Fibroblast of mammary gland (primary cell): ENCODE measurements at places on chromosomes 4 and X.
A peak's percentile ranks its signal among the peaks of the same experiment; 100 is the strongest.

- peak; percentile 63 for DNase-seq
Observed at GRCh38 chr4:1511441-1512041, 105.3 kb upstream of the NKX1-1 start.

GRCh38 chr4:148430854-148431253 lies 11.4 kb downstream of the NR3C2 start:
- no peak for DNase-seq

DNA sequence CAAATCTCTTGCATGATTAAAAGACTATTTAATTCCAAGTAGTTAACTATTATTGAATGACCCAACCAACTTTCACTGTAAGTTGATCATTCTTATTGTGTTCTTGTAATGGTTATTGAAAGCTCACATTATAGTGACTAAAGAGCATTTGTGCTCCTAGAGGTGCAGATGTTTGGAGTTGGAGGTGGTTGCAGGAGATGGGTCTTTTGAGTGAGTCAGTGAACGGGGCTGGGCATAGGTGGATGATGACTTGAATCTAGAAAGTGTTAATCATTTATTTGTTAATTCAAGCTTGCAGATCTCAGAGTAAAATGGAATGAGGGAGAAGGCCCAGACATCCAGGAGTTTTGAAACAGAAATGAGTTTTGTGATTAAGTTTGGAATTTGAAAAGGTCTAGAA lies 13.7 kb downstream of the NWD2 start:
- no peak for DNase-seq

DNA sequence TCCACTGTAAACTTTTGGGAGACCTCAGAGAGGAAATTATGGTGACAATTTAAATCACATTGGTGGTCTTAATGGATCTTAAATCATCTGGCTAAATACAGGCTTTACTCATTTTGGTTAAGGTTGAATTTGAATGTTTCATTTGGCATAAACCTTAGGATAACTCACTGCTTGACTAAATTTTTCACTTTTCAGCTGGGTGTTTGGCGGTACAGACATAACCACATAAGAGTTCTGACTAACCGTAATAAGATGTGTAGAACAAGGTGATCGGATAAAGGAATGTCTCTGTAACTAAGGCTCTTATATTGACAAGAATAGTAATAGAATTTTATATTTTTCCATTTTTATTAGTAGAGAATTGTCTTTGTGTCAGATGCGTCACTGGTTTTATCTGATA lies 281.0 kb downstream of the BMPR1B start:
- DNase-seq, result peak; percentile 12

DNA sequence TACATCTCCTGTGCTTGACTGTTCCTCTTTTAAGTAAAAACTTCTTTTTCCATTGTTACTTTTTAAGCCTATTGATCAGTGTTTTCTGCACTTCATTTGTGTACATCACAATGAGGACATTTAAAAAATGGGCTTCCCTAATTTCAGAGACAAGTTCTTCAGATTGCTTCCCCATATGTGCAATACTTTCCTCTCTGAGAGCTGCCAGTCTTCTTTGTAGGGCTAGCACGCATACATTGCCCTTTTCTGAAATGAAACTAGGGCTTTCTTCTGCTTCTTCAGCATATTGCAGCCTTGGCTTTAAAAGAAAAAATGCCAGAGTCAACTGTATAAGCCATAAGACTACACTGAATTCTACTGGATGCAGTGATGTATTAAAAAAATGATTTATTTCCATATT lies 37.8 kb downstream of the FAT4 start:
- no peak for DNase-seq

DNA sequence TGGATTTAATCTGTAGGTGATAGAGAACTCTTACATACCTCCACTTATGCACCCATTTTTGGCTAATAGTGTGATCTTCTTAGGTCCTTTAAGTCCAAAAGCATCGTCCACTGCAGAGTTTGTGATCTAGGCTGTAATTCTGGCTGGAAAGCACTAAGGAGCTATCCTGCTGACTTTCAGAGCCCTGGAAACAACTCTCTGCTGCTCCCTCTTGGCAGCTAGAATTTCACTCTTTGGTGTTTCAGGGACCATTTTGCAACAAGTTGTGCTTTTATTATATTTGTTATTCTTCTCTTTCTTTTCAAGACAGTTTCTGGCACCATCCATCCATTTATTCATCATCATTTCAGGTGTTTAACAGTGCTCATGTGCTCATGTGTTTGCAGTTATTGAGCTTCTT lies 130.0 kb downstream of the RBM46 start:
- DNase-seq, result peak; percentile 36

- DNase-seq, result no peak
Observed at GRCh38 chr4:110372485-110372884, 103.5 kb upstream of the ENPEP start.

DNA sequence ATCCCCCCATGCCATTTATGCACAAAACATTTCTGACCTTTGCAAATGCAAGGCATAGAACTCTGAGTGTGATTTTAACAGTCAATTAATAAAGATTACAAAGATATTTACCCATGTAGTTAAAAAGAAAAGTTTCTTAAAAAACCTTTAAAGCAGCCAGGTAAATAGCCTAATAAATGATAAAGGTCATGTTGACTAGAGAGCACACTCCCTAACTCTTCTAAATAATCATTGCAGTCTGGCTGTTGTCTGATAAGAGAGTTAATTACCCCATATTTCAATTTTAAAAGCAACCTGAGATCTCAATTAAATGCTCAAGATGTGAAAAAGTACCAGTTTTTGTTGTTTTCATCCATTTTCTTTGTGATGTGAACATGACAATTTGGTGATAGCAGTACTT lies 291.5 kb upstream of the SMIM31 start:
- no peak for DNase-seq

DNA sequence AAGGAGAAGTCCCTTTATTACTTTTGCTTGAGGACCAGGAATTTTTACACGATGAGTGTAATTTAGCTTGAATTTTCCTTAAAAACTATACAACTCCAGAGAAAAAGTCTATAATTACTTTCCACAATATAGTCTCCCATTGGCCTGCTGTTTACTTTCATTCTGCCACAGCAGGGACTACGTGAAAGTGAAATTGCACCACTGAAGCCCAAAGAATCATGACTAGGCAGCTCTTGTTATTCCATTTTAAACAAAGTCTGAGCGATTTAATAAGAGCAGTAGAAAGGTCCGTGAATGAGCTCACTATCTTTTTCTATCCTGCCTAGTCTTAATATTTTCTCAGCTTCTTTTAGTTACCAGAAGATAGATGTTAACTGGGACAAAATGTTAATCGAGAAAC lies 68.6 kb downstream of the ADGRG4 start:
- no peak for DNase-seq

DNA sequence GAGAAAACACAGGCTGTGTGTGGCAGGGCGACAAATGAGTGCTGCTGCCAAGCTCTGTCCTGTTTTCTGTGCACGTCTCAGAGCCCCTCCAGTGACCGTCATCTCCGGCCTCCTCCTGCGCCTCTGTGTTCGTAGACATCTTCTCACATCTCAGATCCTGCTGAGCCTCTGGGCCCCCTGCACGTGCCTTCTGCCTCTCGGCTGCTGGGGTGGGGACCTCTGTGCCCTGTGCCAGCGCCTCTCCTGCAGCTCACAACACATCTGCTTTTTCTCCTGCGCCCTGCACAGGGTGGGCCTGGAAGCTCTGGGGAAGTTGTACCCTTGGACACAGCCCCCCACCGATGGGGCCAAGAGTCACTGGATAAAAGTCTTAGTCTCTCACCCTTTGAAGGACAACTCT lies 2.4 kb upstream of the CTAG2 start:
- no peak for DNase-seq

DNA sequence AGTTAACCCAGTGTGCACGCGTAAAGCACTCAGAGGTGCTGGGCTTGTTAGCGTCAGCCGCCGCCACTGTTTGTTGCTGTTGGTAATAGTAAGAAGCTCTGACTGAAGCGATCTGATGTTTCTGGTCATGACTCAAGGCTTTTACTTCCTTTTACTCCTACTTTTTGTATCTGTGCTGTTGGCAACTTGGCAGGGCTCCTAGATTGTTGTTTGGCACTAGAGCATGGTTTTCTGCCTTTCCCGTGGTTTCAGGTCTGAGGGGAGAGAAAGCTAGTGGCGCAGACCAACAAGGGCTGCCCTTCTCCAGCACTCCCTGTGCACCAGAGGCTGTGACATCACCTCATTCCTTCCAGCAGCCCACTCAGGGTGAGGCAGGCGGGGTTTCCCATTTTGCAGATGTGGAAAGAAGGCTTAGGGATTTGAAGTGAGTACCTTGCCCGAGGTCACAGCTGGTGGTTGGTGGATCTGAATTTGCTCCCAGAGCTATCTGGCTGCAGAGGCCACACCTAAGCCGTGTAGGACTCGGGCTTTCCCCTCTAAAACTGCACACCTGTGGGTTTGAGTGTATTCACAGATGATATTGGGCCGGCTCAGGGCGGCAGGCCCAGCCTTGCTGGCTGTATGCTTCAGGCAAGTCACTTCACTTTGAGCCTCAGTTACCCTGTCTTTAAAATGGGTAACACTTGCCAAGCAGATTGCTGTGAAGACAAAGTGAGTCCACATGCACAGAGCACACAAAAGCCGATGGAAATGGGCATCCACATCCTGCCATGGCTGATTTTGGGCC lies 51.2 kb upstream of the TADA2B start:
- DNase-seq, result peak; percentile 94

- no peak for DNase-seq
Observed at GRCh38 chrX:50470103-50471031, at the start of gene DGKK. DGKK (minus strand) TSS chrX:50470825; CDS start chrX:50470678, 147 bp downstream.

DNA sequence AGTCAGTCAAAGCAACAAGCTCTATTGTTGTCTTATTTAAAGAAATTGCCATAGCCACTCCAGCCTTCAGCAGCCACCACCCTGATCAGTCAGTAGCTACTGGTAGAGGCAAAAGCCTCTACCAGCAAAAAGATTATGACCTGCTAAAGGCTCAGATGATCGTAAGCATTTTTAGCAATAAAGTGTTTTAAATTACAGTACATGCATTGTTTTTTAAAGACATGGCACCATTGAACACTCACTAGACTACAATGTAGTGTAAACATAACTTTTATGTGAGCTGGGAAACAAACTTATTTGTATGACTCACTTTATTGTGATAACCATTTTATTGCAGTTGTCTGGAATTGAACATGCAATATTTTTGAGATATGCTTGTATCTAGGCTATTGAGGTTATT lies 32.3 kb upstream of the DYNLT3 start:
- DNase-seq, result no peak

GRCh38 chr4:26272654-26273615 lies 47.9 kb upstream of the RBPJ start:
- no peak for DNase-seq

GRCh38 chr4:13541720-13542576 lies 2.4 kb downstream of the NKX3-2 start:
- no peak for DNase-seq

- peak; percentile 76 for DNase-seq
Observed at GRCh38 chr4:13642170-13642950, 14.8 kb upstream of the BOD1L1 start.

- DNase-seq, result no peak
Observed at GRCh38 chr4:33543941-33544450, 2700.3 kb downstream of the ARAP2 start.

- DNase-seq, result no peak
Observed at GRCh38 chrX:95974890-95975289, 709.8 kb upstream of the DIAPH2 start.

- DNase-seq, result no peak
Observed at GRCh38 chrX:79089896-79090584, 54.4 kb upstream of the GPR174 start.

DNA sequence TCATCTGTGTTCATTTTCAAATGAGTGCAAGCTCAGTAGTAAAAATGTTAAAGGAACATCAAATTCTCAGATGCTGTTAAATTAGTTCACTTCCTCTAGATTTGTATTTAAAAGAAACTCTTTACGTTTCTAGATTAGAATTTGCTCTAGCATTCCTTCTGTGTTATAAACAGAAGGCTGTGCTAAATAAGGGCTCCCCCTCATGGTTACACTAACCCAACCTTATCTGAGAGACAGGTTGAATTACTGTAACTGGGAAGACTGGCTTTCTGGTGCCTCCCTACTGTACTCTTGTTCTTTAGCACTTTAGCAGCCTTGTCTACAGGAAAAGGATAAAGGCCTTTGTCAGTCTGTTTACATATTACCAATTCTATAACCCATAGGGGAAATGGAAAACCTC lies 56.8 kb downstream of the RXFP1 start:
- peak; percentile 48 for DNase-seq

GRCh38 chr4:149264093-149264733 lies 551.4 kb downstream of the IQCM start:
- DNase-seq, result peak; percentile 66

- DNase-seq, result no peak
Observed at GRCh38 chrX:154515090-154515965, 704 bp downstream of the FAM3A start.

DNA sequence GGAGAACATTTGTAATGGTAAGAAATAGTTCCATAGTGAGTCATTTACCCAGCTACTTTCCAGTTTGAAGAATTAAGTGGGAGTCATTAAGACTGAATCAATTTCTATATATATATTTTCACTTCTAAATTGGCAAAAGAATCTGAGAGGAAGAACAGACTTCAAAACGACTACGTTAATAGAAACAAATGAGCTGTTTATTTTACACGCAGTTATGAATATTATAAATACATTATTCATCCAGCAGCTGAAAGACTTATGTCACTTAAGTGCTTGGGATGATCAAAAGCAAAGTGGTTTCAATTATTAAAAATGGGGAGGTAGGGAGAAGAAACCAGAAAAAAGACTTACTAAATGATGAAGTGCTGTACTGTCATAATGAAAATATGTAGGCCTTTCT lies 260.5 kb upstream of the DDX53 start:
- peak; percentile 14 for DNase-seq

DNA sequence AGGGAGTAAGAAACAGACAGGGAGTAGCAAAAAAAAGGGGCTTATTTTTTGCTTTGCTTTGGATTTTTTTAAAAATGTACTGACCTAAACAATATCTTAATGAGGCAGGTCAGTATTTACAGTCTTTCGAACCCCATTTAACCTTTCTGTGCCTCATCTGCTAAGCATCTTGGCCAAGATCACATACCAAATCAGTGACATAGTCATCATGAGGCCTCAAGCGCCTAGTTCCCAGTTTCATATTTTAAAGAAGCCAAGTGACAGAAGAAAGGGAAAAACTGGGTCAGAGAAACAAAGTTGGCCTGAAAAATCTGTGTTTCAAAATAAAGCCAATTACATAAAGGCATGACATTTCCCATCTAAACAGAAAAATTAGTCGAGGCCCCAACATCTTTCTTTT lies 94.6 kb upstream of the WDR44 start:
- DNase-seq, result peak; percentile 67

DNA sequence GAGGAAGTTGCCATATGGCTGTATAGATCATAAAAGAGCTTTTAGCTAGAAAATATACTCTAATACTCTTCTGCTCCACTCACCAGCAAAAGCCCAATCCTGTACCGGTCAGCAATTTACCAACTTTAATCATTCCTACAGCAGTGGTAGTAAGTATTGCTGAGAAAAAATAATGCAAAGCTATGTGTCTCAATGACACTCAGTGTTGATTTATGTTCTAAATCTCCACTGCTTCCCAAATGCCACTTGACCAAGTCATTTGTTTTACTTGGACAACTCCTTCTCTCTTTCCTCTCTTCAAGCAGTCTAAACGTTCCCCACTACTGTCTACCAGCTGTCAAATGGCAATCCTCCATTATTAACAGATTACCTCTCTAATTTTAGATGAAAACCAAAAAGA lies 201.8 kb upstream of the GK2 start:
- no peak for DNase-seq

GRCh38 chr4:21469438-21470300 lies 478.9 kb downstream of the KCNIP4 start:
- DNase-seq, result peak; percentile 30
